ENCODE measurements at places on chromosomes 2 and 18.

DNA sequence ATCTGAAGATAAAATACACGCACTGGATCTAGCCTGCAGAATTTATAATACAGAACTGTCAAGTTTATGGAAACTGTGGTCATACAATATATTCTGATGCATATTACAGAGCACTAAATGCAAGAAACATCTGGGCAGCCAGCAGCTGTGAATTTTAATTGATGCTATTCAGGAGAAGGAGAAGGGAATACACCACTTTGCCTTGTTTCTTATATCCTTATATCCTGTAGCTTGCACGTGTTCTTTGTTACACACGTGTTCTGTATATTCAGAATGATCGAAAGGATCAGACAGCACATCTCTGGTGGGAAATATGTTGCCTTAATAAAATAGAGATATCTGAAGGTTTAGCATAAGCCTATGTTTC lies 335.8 kb downstream of the AGPS start:
- DNase-seq: no peak

DNA sequence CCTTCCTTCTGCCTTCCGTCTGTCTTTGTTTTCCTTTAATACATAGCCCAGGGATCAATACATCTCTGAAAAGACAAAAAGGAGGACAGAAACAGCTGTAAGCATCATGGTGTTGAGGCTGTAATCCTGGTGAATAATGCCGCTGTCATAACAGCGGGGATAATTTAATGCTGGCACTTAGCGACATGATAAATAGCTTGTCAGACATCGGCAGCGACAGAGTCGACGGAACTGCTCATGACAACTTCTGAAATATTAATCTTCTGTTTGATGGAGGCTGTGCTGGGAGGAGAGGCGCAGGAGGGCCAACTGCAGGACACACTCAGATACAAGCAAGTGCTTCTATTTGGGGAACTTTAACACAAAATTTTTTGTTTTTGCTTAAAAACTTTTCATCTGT lies 602.2 kb downstream of the GALR1 start:
- no peak for DNase-seq

DNA sequence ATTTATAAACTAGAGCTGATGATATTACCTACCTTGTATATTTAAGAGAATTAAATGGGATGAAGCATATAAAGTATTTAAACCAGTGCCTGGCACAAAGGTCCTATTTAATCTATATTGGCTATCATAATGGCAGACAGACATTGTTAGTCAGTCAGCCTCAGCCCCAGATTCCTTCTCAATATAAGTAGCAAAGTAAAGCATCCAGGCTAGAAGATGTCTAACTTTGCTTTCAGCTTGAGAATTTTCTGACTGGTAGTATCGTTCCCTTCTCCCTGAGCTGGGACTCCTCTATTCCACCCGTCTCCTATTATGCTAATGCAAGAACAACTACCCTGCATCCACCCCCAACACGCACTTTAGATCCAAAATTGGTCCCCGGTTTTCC lies 215.7 kb upstream of the SIX2 start:
- no peak for DNase-seq

GRCh38 chr2:221529943-221530652 lies 42.0 kb downstream of the EPHA4 start:
- DNase-seq: no peak

DNA sequence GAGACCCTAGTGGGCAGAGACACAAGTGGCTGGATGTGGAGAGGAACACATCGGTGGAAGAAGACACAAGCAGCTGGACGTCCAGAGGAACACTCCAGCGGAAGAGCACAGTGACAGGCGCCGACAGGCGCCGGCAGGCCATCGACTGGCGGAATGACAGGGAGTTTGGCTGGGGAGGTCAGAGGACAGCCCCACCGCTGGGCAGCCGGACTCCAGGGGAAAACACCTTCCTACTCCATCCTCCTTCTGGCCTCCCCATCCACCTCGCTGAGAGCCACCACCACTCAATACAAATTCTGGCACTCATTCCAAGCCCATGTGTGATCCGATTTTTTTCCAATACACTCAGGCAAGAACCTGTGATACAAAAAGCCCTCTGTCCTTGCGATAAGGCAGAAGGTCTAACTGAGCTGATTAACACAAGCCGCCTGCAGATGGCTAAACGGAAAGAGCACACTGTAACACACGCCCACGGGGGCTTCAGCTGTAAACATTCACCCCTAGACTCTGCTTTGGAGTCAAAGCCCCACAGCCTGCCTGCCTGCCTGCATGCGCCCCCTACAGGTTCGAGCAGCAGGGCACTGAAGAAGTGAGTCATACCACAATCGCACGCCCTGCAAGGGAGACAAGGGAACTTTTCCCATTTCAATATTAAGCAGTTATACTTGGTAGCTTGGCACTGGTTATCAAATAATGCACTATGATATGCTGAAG lies 50.2 kb upstream of the LRP1B start:
- DNase-seq: no peak

- no peak for DNase-seq
Observed at GRCh38 chr2:119697290-119698020, 18.5 kb downstream of the TMEM177 start.

GRCh38 chr2:55856936-55857335 lies 66.6 kb downstream of the EFEMP1 start:
- DNase-seq: no peak

GRCh38 chr2:120034621-120035020 lies 21.7 kb downstream of the EPB41L5 start:
- DNase-seq: no peak

DNA sequence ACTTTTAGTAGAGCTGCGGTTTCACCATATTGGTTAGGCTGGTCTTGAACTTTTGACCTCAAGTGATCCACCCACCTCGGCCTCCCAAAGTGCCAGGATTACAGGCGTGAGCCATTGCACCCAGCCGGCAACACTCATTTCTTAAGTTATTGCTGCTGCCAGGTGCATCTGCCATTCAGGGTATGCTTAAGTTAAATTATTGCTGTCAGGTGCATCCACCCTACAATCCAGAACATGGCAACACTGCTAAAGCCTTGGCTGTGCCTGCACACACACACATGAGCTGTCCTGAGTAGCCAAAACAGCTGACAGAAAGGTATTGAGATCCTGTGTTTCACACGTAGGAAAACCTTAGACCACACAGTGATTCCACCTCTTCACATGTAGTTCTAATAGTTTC lies 148.2 kb downstream of the FAM161A start:
- DNase-seq: no peak

DNA sequence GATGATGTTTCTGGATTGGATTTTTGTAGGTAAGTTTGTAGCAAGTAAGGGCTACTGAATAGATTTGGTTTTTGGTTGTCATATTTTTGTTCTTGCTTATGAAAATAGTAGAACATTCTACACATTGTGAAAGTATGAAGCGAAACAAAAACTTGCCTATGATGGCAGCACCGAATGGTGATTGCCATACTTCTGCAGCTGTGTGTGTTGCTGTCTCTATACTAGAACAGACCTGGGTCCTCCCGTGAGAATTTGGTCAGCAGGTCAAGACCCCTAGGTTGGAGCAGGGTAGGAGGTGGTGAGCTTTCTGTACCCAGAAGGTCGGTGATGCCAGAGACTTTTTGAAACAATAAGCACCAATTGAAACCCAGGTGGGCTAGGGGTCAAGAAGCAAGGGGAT lies 322.6 kb downstream of the PRKCE start:
- no peak for DNase-seq

DNA sequence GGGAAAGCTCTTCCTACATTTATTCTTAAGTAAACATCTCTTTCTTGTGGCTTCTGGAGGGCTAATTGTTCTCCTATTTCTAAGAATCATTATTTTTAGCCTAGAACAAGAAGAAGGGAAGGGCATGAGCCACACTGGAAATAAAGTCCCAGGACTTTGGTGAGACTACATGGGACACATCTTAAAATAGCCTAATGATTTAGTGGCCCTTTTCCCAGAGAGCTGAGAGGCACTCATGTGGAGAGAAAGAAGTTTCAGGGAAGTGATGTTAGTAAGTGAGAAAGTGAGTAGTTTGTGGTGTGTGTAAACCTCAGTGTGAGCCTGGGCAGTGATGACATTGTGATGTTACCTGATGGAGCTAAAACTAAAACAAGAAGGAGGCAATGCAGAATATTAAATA lies 14.6 kb downstream of the ITGA4 start:
- no peak for DNase-seq

- DNase-seq: no peak
Observed at GRCh38 chr2:71153585-71154224, 23.3 kb downstream of the MPHOSPH10 start.

DNA sequence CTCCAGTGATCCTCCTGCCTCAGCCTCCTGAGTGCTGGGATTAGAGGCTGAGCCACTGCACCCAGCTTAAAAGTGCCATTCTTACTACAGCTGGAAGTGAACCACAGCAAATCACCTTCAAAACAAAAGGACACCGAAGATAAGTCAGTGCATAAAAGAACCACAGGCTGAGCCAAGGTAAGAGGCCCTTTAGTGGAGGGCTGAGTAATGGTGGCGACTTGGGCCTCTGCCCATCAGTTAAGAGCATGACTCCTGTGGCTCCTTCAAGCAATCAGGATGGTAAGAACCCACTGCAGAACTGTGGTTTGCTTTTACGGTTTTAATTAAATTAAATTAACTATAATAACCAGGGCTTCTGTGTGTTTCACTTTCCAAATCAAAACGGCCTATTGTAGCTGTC lies 75.1 kb downstream of the CTAGE1 start:
- no peak for DNase-seq

- DNase-seq: no peak
Observed at GRCh38 chr2:216596236-216596979, 36.8 kb upstream of the IGFBP2 start.

- DNase-seq: no peak
Observed at GRCh38 chr2:171394164-171394740, 39.5 kb downstream of the METTL8 start.

- no peak for DNase-seq
Observed at GRCh38 chr2:18828296-18828695, 238.9 kb upstream of the NT5C1B start.

- no peak for DNase-seq
Observed at GRCh38 chr2:108593547-108594098, 59.4 kb downstream of the LIMS1 start.

DNA sequence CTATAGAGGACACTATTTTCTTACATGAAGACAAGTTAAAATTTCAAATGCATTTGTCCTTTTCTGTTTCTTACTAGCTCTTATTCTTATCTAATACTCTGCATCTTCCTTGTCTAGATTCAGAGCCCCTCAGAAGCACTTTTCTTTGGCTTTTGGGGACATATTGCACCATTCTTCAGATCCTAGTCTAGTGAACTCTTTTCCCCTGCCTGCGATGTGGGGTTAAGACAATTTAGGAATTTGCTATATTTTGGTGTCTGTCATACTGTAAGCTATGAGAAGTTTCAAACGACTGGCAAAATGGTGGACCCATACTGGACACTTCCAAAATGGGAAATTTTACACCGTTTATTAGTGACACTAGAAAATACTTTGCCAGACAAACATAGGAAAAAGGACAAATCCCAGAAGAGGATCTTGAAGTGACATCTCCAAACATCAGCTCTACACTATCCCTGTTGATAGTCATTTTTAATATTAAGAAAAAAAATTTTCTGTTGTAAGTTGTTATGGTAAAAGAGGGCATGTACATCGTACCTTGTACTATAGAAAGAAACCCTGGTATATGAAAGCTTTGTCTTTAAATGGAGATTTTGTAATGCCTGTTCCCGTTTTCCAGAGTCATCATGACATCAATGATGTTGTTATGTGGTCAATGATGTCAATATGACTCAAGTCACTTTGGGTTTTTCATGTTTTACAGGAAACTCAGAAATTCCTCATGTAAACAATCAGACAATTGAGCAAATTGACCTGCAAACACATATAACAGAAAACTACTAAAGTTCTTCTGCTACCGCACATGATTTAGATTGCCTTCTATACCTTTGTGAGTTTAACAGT lies 4.4 kb upstream of the KYNU start:
- no peak for DNase-seq

DNA sequence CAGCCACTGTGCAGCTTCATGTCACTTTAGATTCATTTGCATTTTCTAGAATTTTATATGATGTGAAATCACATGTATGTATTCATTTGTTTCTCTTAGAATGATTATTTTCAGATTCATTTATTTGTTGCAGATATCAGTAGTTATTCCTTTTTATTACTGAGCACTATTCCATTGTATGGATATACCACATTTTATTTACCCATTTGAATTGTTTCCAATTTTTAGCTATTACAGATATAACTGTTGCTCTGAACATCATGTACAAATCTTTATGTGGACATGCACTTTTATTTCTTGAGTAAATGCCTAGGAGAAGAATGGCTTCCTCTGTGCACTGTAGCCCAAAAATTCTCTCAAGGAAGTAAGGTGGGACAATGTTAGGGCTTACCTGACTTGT lies 767.8 kb upstream of the FANCL start:
- no peak for DNase-seq

GRCh38 chr2:60583604-60584003 lies 30.1 kb upstream of the BCL11A start:
- DNase-seq: no peak

DNA sequence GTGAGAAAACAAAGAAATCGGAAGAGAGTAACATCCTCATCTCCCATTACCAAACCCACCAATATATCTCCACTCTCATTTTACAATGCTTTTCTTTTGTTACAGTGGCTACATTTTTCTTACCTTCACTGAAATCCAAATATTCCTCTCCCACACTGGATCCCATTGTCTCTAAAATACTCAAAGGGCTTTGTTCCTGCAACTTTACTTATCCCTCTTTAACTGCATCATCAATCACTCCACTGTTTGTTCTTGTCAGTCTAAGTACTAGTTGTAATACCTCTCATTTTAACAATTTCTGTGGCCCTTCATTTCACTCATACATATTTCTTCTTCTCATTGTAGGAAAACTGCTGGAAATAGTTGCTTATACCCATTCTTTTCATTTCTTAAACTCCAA lies 464.2 kb upstream of the PIK3C3 start:
- DNase-seq: no peak

- no peak for DNase-seq
Observed at GRCh38 chr2:15700131-15700530, 108.5 kb downstream of the DDX1 start.

DNA sequence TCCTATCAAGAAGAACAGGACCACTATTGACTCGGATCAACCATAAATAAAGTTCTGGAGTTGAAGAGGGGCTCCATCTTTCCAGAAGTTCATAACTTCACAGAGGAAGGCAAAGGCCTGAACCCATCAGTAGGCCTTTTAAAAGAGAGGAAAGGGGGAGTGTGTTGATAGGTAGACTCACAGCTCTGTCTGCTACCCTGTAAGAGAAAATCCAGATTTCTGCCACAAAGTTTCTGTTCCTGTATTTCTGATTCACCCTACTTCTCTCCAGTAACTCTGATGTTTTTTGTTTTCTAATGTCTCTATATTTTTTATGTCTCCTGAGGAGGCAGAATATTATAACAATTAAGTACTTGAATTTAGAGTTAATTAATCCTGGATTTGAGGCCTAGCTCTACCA lies 564.0 kb downstream of the TNS1 start:
- no peak for DNase-seq

- DNase-seq: no peak
Observed at GRCh38 chr2:54429054-54429453, 27.1 kb upstream of the SPTBN1 start.
